Activated CD4-positive, alpha-beta T cell treated with anti-CD3 and anti-CD28 coated beads for 48 hours (primary cell): ENCODE measurements at places on chromosomes 3 and 15.

DNA sequence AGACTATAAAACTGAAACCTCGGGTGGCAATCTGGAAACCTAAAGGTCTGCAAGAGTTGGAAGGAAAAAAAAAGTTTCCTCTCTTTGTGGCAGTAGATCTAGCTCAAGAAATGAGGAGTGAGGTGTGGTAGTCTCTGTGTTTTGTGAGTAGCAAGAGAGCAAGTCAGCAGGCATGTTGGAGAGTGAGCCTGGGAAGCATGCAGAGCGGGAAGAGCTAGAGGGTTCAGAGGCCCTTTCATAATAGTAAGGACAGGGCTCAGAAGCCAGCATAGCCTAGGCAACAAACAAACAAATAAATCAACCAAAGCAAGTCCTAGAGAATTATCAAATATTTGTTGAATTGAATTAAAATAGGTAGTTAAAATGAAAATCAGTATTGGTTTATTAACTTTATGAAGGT, 189.7 kb upstream of the CBLB start:
- DNase-seq, result no peak

DNA sequence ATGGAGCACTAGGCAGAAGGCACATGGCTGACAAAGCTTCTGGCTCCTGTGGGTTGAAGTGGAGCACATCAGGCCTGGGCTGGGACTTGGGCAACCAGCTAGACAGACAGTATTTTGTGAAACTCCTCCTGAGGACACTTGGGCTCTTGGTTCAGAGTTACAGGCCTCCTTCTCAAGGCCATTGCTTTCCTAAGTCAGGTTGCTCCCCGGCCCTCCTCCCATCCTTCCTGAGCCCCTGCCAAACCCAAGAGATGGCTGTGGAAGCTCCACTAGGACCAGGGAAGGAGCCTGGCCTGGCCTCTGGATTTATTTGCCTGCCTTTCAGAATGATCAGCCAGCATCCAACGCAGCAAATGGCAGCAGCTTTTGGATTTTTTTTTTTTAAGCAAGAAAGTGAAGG, 56.3 kb downstream of the MAGEF1 start:
- DNase-seq, result no peak

DNA sequence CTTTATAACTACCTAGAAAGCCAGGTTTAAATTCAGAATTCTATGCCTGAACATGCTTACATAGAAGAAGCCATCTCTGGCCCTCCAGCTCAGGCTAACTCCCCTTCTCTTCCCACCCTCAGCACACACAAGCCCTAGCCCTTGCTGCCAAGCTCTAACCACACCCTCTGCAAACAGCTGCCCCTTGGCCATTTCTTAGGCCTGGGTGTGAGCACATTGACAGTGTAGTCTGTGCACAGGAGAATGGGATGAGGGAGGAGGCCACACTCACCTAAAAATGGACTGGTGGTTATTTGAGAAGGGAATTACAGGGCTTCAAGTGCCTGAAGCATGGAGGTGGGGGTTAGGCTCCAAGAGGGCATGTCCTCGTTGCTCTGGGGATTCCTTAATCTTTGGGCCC, 42.3 kb upstream of the SLC25A36 start:
- no peak for DNase-seq

- no peak for DNase-seq
Observed at GRCh38 chr3:186180151-186180550, 71.3 kb upstream of the ETV5 start.

DNA sequence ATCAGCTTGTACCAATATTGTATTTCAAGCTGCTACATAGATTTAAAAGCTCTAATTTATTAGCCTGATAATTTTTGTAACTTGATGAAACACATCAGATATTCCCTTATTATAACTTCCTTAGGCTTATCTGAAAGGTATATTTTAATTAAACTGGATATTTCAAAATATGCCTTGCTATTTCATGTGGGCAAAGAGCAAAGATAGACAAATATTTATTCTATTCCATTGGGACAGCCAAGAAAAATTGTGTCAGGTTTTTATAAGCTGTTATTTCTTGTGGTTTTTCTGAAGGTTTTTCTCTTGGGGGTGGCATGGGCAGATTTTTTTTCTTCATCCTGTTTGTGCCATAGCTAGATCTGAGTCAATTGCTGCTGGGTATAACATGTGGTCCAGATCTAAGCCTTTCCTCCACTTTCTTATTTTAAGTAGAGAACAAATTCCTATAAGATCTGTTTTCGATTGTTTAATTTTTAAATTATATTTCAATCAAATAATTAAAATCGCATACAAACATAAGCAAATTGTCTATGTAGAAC, 249.5 kb downstream of the NAALADL2 start:
- no peak for DNase-seq

DNA sequence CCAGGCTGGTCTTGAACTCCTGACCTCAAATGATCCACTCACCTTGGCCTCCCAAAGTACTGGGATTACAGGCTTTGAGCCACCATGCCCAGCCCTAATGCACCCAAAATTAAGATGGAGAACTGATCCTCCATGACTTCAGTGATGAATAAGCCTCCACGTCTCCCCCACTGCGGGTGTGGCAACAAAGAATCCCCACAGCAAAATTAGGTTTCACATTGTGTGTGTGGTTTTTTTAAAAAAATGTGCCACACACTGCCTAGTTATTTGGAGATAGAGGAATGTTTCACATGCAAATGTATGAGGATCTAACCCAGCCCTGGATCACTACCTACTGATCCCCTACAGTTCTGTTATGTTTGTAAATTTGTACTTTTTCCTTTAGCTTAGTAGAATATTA, 17.3 kb downstream of the HDAC11 start:
- DNase-seq, result no peak
